Hematopoietic multipotent progenitor cell treated with erythropoietin and hydrocortisone succinate and interleukin-3 and kit ligand, for 17 days (in vitro differentiated cells): ENCODE measurements at places on chromosomes 3 and 15.

GRCh38 chr3:56855856-56856512 lies 54.2 kb upstream of the ARHGEF3 start:
- no peak for DNase-seq

DNA sequence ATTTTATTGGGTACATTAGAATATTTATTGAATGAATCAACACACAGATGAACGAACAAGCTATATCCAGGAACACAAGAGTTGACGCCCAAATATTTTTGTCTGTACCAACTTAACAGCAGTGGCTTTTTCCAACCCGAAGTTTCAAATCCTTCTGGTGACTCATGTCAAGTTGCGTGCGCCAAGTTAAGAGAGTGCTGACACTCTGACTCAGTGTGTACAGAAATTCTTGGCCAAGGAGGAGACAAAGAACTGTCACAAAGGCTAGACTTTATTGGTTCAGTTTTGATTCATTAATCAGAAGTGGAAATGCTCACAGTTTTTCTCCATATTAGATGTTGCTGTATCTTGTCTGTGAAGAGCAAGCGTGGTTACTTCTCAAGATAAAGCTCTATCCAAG lies 59.6 kb upstream of the TSC22D2 start:
- DNase-seq: no peak

DNA sequence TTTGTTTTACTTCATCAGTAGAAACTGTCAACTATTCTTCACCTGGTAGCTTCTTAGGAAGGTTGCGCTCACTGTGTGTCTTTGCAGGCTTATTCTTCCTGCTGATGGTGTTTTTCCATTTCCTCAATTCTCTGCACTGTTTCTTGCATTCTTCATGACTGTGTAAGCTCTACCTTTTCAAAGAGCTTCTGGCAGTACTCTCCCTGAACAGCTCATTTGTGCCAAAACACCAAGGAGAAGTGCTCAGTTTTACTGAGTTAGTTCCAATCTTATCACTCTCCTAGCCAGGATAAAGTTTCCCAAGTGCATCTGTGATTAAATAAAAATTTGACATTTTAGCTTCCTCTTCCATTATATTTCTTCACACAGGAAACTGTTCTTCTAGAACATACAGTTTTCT lies 339.8 kb downstream of the EPHA3 start:
- DNase-seq: no peak

- DNase-seq: no peak
Observed at GRCh38 chr3:170137986-170138385, 43.5 kb downstream of the PHC3 start.

DNA sequence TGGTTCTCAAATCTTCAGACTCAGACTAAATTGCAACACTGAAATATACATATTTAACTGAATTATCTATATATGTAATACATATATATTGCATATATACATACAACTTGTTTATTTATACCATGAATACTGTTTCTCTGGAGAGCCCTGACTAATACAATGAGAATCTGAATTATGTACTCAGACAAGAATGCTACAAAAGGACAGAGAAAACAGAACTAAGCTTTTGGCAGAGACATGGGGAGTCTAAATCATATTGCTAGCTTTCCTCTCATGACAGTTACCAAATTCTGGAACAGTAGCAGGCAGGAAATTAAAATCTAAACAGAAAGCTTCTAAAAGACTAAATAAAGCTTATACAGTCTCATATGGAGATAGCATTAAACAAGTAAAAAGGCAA lies 142.4 kb upstream of the KCNMB2 start:
- DNase-seq: no peak

DNA sequence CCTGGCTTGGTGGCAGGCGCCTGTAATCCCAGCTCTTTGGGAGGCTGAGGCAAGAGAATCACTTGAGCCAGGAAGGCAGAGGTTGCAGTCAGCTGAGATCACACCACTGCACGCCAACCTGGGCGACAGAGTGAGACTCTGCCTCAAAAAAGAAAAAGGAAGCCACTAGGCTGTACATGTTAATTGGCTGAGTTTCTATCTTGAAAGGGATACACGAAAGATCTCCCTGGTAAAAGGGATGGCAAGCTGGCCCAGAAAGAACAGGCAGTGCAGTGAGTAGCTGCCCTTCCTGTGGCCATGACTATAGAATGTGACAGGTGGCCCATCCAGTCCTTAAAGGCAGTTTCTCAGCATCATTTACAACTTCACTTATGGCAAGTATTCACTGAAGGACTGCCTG lies 12.3 kb downstream of the LRIG1 start:
- no peak for DNase-seq
